ENCODE measurements at places on chromosomes 5 and 9.

GRCh38 chr9:97237311-97237786 is 70.1 kb upstream of the CCDC180 start:
- DNase-seq, result no peak

DNA sequence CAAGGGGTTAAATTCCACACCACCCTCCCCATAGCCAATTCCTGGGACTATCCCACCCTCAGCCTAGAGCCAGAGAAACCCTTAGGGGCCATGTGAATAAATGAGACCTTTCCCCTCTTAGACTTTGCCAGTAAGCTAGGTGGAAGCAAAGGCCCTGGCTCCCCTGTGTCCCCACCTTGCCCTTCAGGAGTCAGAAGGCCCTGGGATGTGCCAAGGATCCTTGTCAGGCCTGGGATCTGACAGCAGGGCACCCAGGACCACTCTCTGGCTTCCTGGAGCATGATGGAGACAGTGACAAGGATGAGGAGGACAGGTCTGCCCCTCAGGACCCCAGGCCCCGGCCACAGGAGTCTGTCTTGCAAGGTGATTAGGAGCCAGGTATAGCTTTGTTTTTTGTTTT is 125.0 kb upstream of the HAND1 start:
- DNase-seq, result no peak

DNA sequence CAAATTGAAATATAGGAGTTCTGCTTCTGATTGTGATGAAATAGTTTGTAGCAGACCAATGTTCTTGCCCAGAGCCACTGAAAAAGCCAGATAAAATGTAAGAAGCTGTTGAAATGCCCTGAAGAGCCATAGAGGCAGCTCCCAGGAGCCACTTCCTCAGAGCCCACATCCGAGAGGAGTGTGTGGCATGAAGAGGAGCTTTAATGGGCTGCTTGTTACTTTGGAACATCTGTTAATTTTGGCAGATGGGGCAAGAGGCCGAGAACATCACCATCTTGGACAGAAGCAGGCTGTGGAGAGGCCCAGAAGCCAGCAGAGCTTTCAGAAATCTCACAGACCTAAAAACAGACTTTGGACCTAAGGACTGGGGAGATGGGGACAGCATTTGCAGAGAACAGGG is 370.8 kb downstream of the GADD45G start:
- DNase-seq, result no peak

DNA sequence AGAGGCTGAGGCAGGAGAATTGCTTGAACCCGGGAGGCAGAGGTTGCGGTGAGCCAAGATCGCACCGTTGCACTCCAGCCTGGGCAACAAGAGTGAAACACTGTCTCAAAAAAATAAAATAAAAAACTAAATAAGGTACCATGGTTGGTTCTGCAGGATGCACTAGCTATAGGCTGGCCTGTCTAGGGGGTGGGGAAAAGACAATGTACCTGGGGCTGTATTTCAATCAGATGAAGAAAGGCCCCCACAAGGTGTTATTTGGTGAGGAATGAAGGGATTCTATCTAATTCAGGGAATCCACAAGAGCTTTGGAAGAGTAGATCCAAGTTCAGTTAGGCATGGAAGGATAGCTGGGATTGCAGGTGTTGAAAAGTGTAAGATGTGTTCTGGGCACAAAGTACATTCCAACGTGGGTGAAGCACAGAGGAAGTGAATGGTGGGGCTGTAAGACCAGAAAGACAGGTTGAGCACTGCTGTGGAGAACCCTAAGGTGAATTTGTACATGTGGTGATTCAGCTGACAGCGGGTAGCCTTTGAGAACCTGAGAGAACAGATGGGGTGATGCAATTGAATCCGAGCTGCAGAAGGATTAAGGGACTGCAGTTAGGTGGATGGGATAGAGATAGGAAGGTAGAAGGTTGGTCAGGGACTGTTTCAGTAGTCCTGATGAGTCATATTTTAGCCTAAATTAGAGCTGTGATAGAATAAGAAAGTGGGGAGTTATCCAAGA is 71.8 kb downstream of the CAST start:
- DNase-seq, result no peak

GRCh38 chr5:111635916-111636570 is 121.0 kb downstream of the NREP start:
- DNase-seq, result no peak

- DNase-seq, result peak; percentile 55
These were observed 3.2 kb upstream of the BAAT start for GRCh38 chr9:101387871-101388506.
